GM23248 (cell line): ENCODE measurements at places on chromosomes 5 and 9.
A peak's percentile ranks its signal among the peaks of the same experiment; 100 is the strongest.

DNA sequence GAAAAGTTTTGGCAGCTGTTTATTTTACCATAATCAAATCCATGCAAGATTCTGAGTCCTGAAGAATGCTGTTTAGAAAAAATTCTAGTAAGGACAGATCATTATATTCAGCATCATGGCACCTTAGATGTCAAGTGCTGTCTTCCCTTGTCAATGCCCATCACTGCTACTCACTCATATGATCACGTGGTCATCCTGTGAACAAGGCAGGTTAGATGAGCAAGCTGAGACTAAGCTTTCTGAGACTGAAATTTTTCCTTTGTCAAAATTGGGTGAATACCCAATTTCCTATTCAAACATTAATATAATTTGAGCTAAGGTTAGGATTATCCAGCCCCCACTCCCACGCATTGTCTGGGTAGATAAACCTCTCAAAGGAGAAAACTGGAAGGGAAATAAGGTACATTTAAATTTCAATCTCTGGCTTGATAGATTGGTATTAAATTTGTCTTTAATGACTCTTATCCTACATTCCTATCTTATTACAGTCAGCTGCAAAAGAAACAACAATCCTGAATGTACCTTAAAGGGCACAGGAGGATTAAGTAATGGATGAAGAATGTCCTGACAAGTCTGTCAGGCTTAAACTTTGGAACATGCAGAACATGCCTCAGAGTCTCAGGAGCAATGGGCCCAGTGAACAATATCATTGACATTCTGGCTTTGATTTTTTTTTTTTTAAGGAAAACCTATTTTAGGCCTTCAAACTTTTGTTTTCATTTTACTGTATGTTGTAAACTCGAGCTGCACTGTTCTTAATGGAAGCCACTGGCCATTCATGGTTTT lies 148.7 kb upstream of the RANBP3L start:
- peak; percentile 23 for DNase-seq

DNA sequence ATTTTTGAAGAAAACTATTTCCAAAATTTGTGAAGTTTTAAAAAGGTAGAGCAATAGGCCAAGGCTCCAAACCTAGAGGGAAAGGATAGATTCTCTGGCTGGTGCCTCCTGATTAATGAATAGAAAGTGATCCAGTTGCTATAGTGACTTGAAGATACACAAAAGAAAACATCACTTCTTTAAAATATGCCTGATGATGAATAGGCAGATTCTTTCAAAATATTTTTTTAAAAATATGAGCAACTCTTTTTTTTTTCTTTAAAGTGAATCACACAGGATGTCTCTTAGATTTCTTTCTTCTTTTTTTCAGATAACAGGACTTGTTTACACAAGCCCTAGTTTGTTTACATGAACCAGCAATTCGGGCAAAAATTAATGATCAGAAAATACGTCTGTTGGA lies 124.4 kb downstream of the RFK start:
- DNase-seq: peak; percentile 57

DNA sequence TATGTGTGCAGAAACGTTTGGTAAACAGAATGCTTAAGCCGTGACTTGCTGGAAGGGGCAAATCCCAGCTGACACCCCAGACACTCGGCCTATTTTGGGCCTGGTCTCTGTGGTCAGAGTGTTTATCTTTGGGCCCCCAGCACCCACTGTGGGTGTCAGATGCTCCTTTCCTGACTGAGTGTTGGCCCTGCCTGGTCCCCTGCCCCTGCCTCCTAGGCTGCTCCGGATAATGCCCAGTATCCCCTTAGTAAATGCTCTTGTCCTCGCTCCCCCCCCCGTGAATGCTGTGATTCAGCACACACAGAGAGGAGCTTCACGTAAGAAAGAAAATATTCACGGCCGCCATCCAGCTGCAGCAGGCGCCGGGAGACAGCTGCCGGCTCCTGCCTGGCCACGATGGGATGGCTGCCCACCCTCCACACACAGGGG lies 11.3 kb upstream of the ANGPTL2 start:
- peak; percentile 92 for DNase-seq

DNA sequence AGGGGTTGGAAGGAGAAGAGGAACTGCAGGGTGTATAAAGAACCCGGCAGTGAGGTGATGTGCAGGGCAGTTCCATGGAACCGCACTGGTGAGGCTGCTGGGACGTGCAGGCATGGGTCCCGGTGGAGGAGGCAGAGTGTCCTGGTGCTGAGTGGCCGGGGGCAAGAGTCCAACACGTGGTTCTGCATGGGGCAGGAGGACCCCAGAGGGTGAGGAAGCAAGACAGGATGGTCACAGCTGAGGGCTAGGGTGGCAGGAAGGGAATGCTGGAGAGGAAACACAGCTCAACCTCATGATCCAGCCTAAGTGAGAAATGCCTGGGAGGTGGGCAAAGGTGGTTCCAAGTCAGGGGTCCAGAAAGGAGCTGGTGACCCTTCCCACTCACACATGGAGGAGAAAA lies 87.2 kb downstream of the S1PR3 start:
- no peak for DNase-seq

GRCh38 chr9:108041551-108041950 lies 552.0 kb upstream of the KLF4 start:
- peak; percentile 90 for DNase-seq

DNA sequence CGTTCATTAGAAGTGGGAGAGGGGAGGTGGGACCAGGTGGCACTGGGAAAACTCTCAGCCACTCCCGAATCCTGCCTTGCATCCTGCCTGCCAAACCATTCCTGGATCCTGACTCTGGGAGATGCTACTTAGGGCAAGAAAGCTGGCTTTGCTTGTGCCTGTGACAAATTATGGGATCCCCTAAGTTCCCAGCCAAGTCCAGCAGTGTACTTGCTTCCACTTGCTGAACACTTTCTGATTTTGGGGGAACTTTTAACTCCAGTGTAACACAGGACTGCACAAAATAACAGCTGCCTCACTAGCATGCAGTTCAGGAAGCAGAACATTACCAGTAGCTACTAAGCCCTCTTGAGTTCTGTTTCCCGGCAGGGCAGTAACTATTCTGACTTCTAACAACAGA lies 12.5 kb upstream of the NKX2-5 start:
- no peak for DNase-seq

GRCh38 chr5:59693492-59694309 lies 199.8 kb downstream of the PDE4D start:
- no peak for DNase-seq

DNA sequence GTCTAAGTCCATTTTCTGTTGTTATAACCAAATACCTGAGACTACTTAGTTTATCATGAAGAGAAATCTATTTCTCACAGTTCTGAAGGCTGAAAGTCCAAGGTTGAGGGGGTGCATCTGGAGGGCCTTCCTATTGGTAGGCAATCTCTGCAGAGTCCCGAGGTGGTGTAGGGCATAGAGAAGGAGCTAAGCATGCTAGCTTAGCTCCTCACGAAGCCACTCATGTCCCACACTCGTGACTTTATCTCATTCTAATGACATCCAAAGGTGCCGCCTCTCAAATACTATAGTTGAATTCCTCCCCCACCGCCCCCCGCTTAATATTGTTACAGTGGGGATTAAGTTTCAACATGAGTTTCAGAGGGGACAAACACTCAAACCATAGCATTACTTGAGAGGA lies 36.0 kb upstream of the ZBED3 start:
- DNase-seq: no peak

GRCh38 chr5:60076746-60077145 lies 183.2 kb upstream of the PDE4D start:
- no peak for DNase-seq

- no peak for DNase-seq
Observed at GRCh38 chr5:176610435-176610773, 448 bp upstream of the GPRIN1 start.

- no peak for DNase-seq
Observed at GRCh38 chr5:9405196-9405754, 140.6 kb downstream of the SEMA5A start.

GRCh38 chr5:115673596-115673995 lies 47.8 kb upstream of the TMED7 start:
- DNase-seq: no peak

DNA sequence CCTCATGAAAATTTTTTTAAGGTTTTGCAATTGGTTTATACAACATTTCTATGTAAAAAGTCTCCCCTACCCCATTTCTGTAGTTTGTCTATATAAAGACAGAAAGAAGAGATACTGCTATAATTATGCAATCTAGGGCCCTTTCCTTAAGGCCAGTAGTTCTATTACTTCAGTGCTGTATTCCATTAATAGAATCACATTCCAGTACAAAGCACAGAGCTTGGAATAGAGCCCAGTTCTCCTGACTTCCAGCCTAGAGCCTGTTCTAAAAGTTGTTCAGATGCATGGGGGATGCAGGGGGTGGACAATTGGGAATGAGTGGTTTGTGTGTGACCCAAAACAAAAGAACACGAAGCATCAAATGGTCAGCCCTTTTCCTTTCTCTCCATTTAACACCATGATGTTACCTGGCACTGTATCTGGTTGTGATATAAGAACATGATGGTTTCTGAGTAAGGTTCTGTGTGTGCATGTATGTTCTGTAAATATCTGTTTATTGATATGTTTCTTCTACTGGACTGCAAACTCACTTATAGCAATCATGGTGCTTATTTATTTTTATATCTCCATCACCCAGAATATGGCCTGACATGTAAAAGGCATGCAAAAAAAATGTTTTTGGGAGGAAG lies 8.2 kb upstream of the GRAMD2B start:
- peak; percentile 74 for DNase-seq

- DNase-seq: no peak
Observed at GRCh38 chr5:132949136-132949535, 14.3 kb downstream of the AFF4 start.

GRCh38 chr5:110900829-110901228 lies 162.0 kb downstream of the SLC25A46 start:
- peak; percentile 49 for DNase-seq

DNA sequence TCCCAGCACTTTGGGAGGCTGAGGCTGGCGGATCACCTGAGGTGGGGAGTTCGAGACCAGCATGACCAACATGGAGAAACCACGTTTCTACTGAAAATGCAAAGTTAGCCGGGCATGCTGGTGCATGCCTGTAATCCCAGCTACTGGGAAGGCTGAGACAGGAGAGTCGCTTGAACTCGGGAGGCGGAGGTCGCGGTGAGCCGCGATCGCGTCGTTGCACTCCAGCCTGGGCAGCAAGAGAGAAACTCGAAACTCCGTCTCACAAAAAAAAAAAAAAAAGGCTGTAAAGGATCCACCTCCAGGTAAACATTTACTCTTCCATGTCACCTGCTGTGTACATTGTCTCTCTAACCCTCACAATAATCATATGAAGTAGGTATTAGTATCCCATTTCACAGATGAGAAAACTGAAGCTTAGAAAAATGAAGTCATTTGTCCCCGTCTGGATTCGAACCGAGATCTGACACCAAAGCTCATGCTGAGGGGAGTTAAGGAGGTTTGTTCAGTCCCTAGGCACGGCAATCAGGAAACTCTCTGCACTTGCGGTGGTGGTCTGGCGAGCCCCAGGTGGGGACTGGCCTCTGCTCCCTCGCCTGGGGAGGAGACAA lies 494 bp upstream of the DOCK2 start:
- no peak for DNase-seq

- DNase-seq: peak; percentile 1
Observed at GRCh38 chr5:24539613-24540012, 105.2 kb downstream of the CDH10 start.

GRCh38 chr5:174259696-174260420 lies 214.4 kb downstream of the NSG2 start:
- no peak for DNase-seq

- peak; percentile 79 for DNase-seq
Observed at GRCh38 chr9:91150998-91151717, 210.6 kb downstream of the AUH start.

DNA sequence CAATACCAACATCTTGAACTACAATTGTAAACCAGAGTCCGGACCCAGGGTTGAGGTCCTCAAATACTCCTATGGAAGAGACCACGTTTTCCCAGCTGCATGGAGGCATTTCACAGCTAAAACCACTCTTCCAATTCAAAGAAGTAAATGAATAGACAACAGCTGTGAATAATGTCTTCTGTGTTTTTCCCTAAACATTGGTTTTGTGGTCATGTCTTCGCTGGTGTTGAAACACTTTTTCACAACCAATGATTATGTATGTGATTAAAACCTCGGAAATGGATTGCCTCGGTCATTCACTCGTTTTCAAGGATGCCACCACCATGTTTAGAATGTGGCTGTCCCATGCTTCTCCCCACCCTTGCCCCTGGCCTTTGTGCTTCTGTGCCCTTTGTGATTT lies 9.4 kb upstream of the TENT4A start:
- peak; percentile 51 for DNase-seq

GRCh38 chr9:125462861-125463291 lies 201.2 kb downstream of the GAPVD1 start:
- no peak for DNase-seq

- DNase-seq: no peak
Observed at GRCh38 chr5:9474219-9475002, 71.5 kb downstream of the SEMA5A start.

- DNase-seq: no peak
Observed at GRCh38 chr9:36716496-36716895, 143.8 kb downstream of the MELK start.

GRCh38 chr5:124554746-124555578 lies 191.5 kb downstream of the ZNF608 start:
- no peak for DNase-seq

DNA sequence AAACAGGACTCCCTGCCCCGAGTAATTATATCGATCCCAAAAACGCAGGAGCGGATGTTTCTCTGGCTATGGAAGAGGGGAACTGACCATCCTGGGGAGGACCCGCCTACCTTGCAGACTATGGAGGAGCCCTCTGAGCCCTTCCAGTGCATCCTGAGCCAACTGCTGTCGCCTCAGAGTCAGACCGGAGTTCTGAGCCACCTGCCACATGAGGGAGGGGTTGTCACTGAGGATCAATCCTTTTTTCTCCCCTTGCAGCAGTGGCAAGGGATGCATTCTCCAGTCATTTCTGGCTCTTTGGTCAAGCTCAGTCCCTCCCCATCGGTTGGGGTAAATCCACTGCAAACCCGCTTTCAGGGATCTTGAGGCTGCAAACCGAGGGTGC lies 709 bp downstream of the FANCG start:
- DNase-seq: peak; percentile 16

- DNase-seq: peak; percentile 95
Observed at GRCh38 chr9:89274838-89275237, 36.2 kb upstream of the CKS2 start.

- no peak for DNase-seq
Observed at GRCh38 chr5:83230511-83230910, 153.2 kb downstream of the XRCC4 start.

DNA sequence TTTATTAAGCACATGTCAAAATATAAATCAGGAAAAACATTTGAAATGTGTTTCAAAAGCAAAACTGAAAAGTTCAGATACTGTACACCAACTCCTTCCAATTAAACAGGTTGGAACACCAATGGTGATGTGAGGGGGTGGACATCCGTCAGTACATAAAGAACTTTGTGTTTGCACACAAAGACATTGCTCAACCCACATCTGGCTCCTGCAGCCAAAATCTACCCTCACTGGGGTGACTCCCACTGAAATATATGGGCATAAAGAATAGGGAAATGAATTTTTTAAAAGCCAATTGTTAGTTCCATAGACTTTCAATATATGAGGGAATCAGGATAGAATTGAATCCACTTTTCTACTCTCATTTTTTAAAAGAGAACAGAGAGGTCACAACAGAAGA lies 63.9 kb downstream of the MEGF9 start:
- DNase-seq: no peak

GRCh38 chr5:158801893-158802292 lies 297.8 kb downstream of the EBF1 start:
- no peak for DNase-seq
